AML-193 (cell line): ENCODE measurements at places on chromosomes 2 and 18.
A peak's percentile ranks its signal among the peaks of the same experiment; 100 is the strongest.

DNA sequence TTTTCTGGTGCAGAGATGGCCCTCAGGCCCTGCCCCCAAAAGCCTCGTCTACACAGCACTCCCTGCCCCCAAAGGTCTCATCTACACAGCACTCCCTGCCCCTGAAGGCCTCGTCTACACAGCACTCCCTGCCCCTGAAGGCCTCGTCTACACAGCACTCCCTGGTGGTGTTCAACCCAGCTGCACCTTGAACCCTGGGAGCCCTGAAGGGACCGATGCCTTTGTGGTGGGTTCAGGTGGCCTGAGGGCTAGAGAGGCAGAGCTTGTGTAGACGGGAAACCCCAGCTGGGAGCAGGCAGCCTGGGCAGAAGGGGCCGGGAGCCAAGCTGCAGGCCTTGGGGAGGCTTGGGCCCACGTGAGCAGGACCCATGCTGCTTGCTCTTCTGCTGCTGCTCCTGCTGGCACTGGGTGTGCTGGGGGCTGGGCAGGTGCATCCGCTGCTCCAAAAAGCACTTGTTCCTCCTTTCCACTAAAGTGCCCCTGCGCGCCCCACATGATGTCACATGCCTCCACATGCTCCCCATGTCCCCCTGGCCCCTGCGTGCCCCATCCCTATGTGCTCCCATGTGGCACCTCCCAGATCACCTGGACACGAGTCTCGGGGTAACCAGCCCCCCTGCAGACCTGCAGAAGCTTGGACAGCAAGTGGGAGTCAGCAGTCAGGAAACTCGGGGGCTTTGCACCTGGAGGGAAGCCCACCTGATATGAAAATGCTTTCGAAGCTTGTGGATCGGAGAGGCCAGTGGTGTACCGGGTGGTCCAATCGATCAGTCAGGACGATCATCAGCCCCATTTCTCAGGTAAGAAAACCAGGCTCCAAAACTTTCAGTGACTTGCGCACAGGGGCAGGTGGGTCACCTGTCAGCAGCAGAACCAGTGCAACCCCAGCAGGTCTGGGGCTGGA, 94.9 kb upstream of the CTDP1 start:
- DNase-seq = no peak

GRCh38 chr2:3635171-3635974, 22.6 kb upstream of the ALLC start:
- DNase-seq = no peak

GRCh38 chr2:70894765-70895164, 40.9 kb upstream of the ATP6V1B1 start:
- no peak for DNase-seq

- no peak for DNase-seq
These were observed 30.6 kb upstream of the SLC1A4 start for GRCh38 chr2:64958556-64958955.

GRCh38 chr2:152566728-152567069, 150.6 kb downstream of the PRPF40A start:
- DNase-seq = no peak

GRCh38 chr18:58321986-58322385, 278.0 kb downstream of the NEDD4L start:
- peak; percentile 9 for DNase-seq

- DNase-seq = no peak
These were observed 104.9 kb downstream of the ZNF236 start for GRCh38 chr18:76927223-76927725.

- DNase-seq = no peak
These were observed 414.9 kb downstream of the SATB2 start for GRCh38 chr2:199042660-199043379.

GRCh38 chr2:128037649-128038048, 9.8 kb upstream of the SAP130 start:
- DNase-seq = no peak

DNA sequence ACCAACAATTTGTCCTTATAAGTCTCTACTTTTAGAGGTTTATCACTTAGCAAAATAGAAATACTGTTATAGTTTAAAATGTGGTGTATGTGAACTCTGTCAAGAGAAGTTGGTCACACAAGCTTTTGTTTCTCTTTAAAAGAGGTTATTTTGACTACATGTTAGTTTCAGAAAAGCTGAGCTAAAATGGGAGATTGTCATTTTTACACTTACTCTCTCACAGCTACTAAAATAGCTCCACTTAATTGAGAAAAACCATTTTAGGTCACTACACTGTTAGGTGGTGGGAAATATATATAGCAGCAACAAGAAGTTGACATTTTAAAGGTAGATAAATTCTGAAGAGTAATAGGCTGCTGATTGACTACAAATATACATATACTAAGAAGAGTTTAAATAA, 161.5 kb upstream of the KCNJ3 start:
- DNase-seq = no peak

DNA sequence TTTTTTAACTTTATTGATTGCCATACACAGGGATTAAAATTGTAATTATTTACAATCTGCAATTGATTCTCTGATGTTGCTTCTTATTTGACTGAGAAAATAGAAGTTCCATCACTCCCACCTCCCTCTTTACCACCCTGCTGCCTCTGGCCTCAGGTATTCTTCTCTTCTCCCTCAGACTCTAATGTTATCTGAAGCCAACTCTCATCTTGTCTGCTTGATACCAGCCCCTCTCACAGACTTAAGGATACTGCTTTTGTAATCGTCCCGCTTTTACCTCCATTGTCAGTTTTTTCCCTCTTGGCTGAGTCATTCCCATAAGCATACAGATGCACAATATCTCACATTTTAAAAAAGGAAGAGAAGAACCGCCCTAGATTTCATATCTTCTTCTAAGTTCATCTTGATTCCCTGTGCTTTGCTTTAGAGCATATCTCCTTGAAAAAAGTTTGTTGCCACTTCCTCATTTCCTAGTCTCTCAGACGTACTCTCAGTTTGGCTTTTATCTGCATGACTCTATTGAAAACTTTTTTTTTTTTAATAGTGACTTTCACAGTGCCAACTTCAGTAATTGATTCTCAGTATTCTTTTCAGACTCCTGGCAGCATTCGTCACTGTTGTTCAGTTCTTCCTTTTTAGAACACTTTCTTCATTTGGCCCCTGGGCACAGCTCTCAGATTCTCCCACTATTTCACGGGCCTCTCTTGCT, 31.1 kb downstream of the SPAG16 start:
- DNase-seq = no peak

- DNase-seq = no peak
These were observed 54.8 kb downstream of the TEX51 start for GRCh38 chr2:126953483-126953882.
